Psoas muscle (tissue), 8 donors: ENCODE measurements at places on chromosomes 4 and X.

- DNase-seq = no peak
Observed at GRCh38 chrX:57417827-57418226, 131.3 kb downstream of the FAAH2 start.

- DNase-seq = no peak
Observed at GRCh38 chr4:108080747-108081146, 88.0 kb downstream of the LEF1 start.

DNA sequence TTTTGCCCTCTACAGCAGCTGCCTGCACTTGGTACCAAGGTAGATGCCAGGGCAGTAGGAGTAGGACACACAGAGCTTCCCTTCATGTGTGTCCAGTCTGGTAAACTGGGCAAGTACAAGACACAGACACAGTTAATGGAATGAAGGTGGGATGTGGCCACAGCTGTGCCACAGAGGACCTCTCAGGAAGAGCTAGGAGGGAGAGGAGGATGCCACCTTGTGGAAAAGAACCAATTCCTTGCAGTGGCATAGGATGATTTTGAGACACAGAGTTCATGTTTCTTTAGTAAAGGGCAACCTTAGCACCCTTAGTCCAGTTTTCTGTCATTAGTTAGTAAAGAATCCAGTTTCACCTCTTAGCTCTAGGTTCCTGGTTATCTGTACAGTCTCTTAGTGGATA lies 36.3 kb upstream of the TBC1D14 start:
- no peak for DNase-seq

DNA sequence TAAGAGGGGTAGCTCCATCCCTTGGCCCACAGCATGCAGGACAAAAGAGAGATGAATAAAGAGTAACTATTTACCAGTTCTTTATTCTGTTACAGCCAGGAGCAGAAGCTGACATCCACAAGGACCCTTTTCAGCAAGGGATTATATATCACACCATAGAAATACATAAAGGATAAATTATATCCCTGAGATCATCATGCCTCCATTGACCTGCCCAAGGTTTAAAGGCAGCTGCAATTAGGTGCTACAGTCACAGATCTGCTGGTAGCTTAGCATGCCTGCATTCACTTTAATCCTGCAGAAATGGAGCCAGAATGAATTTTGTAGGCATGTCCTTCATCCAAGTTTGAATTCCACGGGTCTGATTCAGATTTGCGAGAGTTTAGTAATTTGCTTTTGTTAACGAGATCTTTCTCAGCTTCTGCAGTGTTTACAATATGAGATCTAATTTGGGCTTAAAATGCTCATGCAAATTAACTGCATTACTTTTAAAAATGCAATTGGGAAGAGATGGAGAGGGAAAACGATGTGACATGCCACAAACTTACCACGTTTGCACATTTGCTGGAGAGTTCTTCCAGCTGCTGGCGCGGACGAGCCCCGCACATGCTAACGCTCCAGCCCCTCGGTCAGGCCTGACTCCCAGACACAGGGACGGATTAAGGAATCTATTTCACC lies 327.0 kb upstream of the NOCT start:
- no peak for DNase-seq

- no peak for DNase-seq
Observed at GRCh38 chr4:40227284-40227683, 30.5 kb downstream of the RHOH start.

- DNase-seq = no peak
Observed at GRCh38 chr4:98473046-98473445, 185.4 kb downstream of the TSPAN5 start.

GRCh38 chr4:184722798-184723197 lies 11.1 kb downstream of the CENPU start:
- no peak for DNase-seq

GRCh38 chr4:170079981-170080380 lies 9.8 kb downstream of the AADAT start:
- no peak for DNase-seq

- DNase-seq = no peak
Observed at GRCh38 chrX:137847376-137847775, 281.4 kb downstream of the ZIC3 start.

GRCh38 chrX:110015032-110015431 lies 12.1 kb downstream of the TMEM164 start:
- no peak for DNase-seq

DNA sequence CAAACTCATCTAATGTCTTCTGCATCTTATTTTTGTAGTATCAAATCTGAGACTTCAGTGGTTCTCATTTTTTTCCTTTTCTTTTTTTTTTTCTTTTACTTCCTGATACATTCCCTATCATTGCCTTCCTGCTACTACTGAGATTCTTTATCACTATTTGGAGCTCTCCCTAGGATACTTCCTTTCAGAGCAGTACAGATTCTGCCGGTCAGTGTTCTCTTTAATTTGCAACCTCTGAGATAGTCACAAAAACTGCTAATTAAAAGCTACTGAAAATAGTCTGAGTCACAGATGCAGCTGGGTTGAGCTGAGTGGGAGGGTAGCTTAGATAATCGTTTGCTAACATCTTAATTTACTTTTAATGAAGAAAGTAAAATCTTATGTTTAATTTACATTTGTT lies 1279.7 kb downstream of the ARAP2 start:
- no peak for DNase-seq

DNA sequence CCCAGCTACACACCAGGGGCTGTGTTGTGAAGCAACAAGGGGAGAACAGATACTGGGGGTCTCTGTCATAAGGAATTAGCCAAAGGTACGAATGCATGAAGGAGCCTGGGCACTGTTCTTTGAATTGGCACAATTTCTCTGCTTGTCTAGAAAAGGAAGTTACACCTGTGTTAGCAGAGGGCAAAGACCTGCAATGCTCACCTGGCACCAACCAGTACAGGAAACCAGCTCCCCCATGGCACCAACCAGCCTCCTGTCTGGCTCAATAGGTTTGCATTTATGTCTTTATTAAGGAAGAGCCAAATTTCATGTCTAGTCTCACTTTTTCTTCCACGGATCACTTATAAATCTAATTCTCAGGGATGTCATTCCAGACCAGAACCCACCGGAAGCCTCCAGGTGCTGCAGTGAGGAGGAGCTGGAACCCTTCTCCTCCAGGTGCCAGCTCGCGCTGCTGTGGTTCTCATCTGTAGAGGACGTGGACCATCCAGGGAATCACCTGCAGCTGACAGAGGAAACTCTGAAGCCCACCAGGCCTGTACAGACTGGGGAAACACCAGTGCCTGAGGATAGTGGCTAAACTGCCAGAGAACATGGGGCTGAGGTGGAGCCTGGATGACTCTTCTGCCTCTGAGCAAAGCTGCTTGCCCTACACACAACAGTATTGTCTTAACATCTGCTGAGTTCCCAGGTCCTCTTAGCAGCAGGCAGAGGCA lies 113.4 kb upstream of the TRIM2 start:
- DNase-seq = no peak

GRCh38 chrX:18424482-18425198 lies 768 bp upstream of the CDKL5 start:
- no peak for DNase-seq

DNA sequence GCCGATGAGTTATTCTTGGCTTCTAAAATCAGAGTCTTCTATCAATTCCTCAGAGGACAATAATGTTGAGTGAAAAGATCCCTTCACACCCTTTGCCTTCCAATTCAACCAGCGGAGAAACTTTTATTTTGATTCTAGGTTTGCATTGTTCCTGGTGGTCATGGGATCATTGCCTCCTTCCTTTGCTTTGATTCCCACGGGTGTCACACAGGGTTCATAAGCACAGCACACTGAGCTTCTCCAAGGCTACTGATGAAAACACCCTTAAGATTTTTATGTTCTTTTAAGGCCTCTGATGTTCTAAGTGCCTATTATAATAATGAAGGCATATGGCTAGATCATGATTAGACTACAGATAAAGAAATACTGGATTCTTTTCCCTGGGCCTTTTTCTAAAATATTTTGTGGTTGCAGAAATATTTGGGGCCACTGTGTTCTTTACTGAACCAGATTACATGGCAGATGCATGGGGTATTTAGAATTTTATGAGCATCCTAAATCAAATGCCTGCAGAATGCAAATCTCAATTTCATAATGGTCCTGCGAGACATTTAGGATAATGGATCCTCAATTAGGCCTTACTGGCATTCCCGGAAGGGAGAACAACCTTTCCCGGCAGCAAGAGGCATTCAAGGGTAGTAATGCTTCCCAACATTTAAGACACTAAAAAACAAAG lies 43.9 kb upstream of the FGFBP2 start:
- DNase-seq = no peak

GRCh38 chrX:39196192-39197102 lies 395.2 kb downstream of the MID1IP1 start:
- no peak for DNase-seq

DNA sequence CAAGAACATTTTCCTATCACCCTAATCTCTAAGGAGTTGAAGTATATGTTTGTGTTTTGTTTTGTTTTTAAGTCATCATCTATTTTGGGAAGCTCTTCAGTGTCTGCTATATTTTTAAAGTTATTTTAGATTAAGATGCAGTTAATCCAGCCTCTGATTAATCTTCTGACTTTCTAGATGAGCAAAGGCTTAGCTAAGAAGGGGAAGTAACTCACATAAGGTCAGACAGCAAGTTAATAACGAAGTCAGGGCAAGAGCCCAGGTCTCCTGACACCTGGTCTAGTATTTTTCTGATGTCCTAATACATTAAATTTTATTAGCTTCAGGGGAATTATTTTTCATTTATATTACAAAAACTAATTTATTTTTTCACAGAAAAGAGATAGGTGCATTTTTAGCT lies 168.5 kb downstream of the SOWAHB start:
- DNase-seq = no peak

- peak; percentile 17 for DNase-seq
Observed at GRCh38 chr4:114598191-114599121, at the start of gene UGT8. Gene UGT8, plus strand, starts transcription at chr4:114598807. Its CDS starts 24,074 bp downstream, at chr4:114622881.

DNA sequence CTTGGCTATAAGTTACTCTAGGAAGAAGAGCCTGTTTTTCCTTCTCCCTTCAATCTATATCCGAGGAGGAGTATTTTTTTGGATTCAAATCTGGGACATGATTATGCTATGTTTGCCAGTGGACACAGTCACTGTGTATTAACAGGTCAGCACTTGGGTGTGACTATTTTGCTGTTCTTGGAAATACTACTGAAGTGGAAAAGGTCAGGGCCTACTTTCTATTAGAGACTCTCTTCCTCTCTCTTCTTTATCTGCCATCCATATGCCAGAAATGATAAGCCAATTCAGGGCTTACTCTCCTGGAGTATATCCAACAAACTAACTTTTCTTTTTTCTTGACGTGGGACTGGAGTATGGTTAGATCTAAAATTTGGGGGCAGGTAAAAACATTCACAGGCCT lies 40.5 kb downstream of the MID1IP1 start:
- no peak for DNase-seq

DNA sequence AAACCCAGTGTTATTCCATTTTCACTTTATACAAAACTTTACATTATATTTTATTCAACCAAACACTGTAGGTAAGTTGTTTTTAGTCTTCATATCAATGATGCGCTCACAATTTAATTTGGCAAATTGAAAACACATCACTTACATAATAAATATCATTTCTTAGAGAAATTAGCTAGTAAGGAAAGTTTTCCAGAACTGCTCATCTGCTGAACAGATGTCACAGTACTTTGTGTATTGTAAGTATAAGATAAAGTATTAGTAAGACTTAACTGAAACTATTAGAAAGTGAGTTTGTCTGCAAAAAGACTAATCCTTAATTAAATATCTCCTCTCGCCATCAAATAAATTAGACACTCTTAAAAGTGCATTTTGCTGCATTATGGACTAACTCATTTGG lies 108.7 kb upstream of the PACRGL start:
- no peak for DNase-seq

DNA sequence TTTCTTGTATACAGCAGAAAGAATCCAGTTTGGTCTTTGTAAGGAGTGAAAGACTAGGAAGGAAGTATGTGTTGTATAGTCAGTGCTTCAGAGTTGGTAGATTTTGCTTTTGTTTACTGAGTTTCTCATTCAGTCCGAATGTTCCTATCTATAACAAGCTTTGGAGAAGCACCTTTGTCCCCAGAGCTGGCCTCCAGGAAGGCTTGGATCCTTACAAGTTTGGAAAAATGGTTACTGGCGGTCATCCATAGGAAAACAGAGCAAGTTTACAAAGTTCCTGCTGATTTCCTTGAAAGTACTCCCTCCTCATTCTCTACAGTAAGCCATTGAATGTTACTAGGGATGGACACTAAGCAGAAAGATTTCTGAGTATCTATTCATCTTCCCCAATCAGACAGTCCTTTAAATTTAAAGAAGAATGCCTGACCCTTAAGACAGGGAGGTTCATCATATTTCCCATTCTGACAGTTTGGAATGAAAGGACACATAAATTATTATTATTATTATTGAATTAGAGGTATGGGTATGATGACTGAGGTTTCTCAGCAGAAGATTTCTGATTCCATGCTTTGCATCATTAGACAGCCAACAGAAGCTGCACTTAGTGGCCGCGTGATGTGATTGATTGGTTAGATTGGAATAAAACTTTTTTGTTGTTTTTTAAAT lies 35.8 kb downstream of the FAT4 start:
- DNase-seq = no peak

DNA sequence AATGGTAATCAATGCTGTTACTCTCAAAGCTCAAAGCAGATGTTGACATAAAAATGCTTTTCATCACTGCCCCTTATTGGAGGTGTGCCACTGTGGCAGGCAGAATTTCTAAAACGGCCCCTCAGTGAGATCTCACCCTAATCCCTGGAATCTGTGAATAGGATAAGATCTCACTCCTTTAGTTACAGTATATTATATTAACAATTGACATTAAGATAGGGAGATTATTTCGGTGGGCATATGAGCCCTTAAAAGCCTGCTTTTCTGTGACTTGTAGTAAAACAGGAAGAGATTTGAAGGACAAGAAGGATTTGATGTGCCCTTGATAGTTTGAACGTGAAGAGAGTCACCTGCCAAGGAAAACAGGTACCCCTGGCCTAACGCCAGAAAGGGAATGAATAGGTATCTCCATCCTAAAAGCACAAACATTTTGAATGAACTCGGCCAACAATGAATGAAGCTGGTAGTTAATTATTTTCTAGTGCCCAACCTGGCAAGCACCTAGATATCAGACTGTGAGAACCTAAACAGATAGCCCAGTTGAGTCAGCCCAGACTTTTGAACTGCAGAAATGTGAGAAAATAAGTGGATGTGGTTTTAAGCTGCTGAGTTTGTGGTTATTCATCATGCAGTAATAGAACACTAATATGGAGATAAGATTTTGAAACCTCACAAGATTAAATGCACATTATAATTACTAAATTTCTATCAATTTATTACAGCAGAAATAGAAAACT lies 881.6 kb downstream of the PCDH18 start:
- DNase-seq = no peak

DNA sequence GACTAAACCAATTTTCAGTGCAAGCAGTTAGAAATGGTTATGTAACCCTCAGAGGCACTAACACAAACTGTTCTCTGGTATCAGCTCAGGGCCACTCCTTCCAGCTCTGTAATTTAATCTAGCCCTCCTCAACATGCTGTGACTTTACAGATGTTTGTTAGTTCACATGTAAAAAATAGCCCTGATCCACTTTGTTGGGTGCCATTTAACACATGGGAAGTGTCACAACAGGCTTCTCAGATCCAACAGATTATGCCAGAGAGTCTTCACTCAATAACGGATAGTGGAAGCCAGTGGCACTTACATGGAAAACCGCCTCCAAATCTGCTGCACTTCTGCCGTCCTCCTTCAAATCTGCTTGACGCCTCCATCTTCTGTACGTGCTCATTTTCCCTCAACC lies 51.6 kb downstream of the ATP8A1 start:
- no peak for DNase-seq

GRCh38 chrX:1178580-1179057 lies 33.8 kb downstream of the CRLF2 start:
- no peak for DNase-seq

- no peak for DNase-seq
Observed at GRCh38 chrX:2632533-2633504, 58.3 kb upstream of the CD99 start.
